Activated T-cell treated with anti-CD3 and anti-CD28 coated beads, Interleukin-2, amount 50 U/mL, for 1 hour (primary cell): ENCODE measurements at places on chromosomes 2 and 18.
A peak's percentile ranks its signal among the peaks of the same experiment; 100 is the strongest.

DNA sequence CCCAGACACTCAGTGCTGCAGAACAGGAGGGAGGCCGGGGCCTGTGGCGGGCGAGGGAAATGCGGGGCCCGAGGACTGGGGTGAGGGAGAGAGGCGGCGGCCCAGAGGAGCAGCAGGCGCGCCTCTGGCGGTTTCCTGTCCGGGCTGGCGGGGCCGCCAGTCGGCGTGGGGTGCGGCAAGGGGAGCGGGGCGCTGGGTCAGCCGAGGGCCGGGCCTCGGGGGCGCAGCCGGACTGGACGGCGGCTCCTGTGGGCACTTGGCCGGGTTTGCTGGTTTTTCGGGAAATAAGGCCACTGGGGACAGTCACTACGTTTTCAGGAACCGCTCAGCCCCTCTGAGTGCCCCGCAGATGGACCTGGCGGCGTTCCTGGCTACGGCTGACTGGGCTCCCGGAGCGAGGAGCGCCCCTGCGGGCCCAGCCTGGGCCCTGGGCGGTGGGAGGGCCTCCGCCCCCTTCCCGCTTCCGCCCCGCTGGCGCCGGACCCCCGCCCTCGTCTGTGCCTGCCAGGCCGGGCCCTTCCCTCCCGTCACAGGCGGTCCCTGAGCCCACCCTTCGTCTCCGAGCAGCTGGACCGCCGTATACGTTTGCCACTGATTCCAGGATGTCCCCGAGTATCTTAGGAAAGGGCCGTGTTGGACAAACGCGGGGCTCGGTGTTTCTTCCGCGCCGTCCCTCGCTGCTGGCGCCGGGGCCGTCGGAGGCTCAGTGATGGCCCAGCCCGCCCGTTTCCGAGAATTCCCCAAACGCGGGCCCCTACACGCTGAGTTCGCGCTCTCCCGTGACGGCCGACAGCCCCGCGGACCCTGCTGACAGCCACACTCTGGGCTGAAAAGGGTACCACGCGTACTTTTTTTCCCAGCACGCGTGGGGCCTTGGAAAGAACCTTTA, 84.6 kb downstream of the FAM210A start:
- no peak for DNase-seq

DNA sequence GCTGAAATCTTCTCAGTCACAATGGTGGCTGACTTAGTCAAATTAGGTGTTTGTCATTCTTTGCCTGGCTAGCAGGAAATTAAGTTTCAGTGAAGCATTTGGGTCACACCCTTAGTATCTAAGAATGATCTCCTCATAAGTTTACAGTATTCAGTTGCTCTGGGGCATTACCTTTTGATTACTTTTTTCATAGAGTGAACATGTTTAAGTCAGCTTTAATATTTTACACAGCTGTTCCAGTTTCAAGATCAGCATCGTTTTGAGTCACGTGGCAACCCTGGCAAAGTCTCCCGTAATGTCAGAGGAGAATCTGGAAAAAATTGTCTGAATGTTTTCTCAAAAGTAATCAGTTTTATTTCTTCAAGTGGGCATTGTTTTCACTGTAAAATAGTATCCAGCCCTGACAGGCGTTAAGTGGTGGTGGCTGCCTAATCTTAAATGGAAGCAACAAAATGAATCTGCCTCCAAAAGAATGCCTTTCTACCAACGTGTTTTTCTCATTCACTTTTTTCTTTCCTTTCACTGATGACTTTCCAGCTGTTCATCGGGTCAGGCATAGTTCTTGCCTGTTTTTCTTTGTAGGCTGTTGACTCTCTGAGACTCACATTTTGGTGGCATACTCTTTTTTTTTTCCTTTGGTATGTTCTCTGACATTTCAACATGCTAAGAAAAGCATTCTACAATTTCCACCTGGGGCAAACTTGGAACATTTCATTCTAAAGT, 319.6 kb upstream of the TCF4 start:
- DNase-seq = no peak

DNA sequence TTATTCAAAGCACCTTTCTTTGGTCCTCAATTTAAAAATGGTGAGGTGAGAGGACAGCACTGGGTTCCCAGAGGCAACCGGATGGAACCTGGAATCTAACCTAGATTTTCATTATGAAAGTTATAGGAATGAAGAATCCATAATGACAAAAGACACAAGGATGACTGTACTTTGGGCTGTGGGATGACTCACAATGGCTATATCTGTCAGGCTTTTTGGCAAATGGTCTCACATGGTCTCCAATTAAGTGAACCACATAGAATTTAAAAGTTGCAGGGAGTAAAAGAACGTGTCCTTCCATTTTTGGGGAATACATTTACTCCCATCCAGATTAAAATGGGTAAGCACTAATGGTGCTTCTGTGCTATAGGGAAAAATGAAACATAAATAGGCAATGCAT, 31.8 kb upstream of the LYPD1 start:
- DNase-seq = no peak

DNA sequence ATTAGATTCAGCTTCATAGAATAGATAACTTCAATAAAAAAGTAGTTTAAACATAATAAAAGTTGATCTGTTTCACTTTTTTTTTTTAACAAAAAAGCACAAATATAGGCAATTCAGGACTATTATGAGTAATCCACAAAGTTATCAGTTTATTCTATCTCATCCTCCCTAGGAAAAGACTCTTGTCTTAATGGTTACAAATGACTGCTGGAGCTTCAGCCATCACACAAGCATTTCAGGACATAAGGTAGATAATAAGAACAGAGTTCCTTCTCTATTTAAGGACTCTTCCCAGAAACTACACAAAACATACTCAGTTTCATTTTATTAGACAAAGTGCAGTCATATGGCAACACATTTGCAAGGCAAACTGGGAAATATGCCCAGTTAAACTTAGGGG, 357.6 kb upstream of the SETBP1 start:
- no peak for DNase-seq

GRCh38 chr2:121144111-121144510, 140.9 kb downstream of the TFCP2L1 start:
- DNase-seq = no peak

- DNase-seq = peak; percentile 87
Measured at GRCh38 chr2:10302479-10303180, at the start of gene HPCAL1. TSS of gene HPCAL1 (plus strand) at chr2:10302904. CDS start at chr2:10419758, 116,854 bp downstream.

GRCh38 chr2:224638301-224638823, 53.2 kb upstream of the CUL3 start:
- DNase-seq = peak; percentile 24

- DNase-seq = no peak
Measured at GRCh38 chr2:26889796-26890195, 41.9 kb downstream of the DPYSL5 start.

GRCh38 chr2:12155303-12156051, 409.0 kb downstream of the LPIN1 start:
- no peak for DNase-seq

GRCh38 chr2:74548285-74548899, 5.3 kb downstream of the LOXL3 start:
- no peak for DNase-seq

DNA sequence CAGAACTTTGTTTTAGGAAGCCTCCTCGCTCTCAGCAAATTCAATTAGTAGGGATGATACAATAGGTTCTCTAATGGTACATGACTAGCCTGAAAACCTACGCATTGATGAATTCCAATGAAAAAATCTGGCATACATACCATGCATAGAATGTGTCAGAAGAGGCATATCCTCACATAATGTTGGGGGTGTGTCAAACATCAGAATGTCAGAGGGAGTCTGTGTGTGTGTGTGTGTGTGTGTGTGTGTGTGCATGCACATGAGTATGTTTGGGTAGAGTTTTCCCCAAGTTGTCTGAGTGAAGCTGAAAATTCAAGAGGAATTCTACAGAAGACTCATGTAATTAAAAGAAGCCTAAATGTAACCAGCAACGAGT, 78.5 kb downstream of the FIGN start:
- DNase-seq = no peak

DNA sequence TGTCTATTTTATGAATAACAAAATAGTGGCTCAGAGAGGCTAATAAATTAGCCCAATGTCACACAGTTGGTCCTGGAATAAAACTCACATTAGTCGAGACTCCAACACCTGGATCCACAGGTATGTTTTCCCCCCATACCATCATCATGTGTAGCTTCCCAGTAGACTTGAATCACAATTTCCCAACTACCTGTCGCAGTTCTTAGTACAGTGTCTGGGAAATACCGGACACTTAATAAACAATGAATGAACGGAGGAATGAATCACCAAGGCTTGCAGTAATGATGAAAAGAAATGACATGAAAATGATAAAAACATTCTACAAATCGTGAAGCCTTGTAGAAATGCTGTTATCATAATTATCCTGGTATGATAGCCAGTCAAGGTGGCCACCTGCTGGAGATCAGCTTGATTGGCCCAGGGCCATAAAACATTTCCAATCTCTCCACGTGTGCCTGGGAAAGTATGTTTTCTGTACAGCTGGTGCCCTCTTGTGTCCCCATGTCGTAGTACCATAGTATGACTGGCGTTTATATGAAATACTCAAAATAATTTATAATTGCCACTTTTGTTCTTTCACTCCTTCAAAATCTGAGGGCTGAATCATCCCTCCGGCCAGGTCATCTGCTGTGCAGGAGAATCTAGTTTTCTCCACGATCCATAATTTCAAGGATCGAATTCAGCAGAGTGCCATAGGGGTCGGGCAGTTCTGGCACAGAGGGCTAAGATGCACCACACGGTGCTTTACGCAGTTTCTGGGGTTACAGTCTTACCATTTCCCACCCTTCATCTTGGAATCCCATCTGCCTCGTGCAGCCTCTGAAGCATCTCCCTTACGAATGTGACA, 95.4 kb downstream of the LAMA1 start:
- no peak for DNase-seq

DNA sequence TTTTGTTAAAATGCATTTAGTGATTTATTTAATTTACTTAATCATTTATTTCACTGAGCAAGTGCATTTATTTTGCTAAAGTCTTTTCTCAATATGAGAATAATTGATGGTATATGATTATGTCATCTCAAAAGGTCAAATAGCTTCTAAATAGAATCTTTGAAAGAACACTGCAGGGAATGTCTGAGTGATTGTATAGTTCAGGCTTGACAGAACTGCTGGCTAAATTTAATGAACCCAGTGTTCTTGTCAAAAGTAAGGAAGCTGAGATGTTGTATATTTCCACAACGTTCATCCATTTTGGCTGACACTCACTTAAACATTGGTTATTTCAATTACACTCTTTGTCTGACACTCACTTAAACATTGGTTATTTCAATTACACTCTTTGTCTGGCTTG, 39.3 kb upstream of the CDH7 start:
- DNase-seq = no peak

DNA sequence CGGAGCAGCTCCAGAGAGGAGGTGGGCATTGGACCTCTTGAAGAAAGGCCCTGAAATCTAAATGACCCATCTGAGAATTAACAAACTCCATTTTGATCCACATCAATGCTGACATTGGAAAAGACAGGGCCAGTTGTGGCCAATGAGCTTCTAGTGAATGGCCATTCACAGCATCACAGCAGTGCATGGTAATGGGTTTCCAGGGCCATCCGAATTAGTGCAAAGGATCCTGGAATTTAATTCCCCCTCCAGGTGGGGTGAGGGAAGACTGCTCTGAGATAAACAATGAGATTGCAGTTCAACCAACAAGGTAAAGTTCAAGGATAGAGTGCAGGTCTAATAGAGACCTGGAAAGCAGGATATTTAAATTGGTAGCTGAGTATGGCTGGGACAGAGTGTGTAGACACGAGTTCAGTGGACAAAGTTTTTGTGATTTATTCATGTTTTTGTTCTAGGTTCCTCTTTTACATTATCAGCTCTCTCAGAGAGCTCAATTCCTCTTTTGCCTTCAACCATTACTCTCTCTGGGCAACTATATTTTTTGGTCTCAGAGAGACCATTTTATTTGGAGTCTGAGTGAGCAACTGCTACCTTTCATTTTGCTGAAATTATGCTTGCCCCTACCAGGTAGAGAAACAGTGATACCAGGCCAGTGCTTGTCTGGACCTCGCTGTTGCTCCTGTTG, 5.0 kb downstream of the TACR1 start:
- DNase-seq = no peak

DNA sequence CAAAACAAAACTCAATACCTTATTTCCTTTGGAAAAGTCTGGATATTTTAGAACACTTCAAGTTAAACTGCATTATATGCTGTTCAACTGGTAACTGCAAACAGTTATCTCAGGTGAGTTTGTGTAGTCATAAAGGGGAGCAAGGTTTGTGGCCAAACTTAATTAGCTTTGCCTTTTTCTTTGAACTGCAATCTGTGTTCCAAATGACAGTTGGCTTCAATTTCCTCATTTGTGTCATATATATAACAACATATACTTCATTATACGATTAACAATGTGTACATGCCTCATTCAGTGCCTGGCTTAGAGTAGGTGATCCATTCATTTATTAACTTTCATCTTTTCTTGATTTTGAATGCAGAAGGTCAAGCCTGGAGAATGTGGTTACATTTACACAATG, 55.8 kb downstream of the KCNE4 start:
- DNase-seq = no peak

- DNase-seq = no peak
Measured at GRCh38 chr2:39875182-39875913, 96.3 kb upstream of the THUMPD2 start.

DNA sequence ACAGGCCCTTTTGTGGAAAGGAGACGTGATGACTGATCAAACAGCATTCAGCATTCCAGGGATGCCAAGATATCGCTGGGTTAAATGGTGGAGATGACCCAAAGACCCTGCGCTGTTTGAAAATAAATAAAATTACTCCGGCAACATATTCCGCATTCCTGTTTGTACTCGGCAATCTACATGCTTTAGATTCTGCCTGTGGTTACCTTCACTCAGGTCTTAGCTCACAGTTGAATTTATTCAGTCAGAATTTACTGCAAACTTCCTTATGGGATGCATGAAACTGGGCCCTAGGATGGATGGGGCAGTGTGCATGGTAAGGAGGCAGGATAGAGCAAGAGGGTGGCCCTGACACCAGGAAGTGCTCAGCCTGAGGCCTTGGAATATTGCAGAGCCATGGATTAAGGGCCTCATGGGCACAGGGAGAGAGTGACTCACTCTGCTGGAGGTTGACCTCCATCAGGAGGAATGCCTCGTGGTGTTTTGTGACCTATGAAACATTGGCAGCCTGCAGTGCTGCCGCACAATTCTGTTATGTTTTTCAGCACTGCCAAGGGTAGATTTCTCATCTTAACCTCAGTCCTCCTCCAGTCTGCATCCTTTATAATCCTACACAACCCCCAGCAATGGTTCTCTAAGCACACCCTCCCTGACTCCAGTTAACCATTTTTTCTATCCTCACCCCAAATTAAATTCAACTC, 321.4 kb downstream of the IRS1 start:
- no peak for DNase-seq
